ENCODE measurements at places on chromosomes 11 and 22.

GRCh38 chr11:1041471-1041870 lies 5.0 kb upstream of the MUC6 start:
- DNase-seq, result no peak

DNA sequence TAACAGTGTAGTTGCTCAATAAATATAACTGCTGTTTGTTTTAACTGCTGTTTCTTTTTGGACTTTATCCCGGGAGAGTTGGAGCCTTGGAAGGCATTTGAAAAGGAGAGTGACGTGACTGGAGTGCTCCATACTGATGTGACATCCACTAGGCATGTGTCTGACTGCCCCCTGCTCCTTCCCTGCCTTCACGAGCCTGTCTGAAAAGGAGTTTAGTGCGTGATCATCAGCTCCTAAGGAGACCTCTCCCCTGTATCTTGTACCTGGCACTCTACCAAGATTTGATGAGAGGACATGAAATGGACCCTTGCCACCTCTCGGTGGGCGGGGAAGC lies 22.9 kb downstream of the ZBTB16 start:
- no peak for DNase-seq

DNA sequence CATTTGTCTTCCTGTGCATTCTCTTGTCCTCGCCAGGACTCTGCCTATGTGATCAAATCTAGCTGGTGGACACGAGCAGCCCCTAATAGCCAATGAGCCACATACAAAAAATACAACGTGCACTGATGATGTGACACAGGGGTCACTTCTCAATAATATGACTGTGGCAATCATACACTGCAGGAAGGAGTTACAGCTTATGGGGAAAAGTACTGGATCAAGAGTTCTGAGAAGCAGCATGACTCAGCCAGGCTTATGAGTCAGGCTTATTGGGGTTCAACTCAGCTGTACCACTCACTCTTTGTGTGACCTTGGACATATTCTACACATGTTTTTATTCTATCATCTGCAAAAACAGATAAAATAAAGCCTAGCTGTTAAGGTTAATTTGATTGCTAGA lies 889.4 kb upstream of the TENM4 start:
- no peak for DNase-seq

GRCh38 chr11:114133548-114134329 lies 74.2 kb downstream of the ZBTB16 start:
- DNase-seq, result no peak

All from activated T-helper 2 cell treated with anti-CD3 and anti-CD28 coated beads, Interferon-gamma antibody, Interleukin-2, Interleukin-4, amounts not matched to agents 10 μg/mL and 5 μg/mL and 100 μg/mL, durations not matched to agents 14 hours and 24 hours and 36 hours (primary cell).